ENCODE measurements at places on chromosomes 12 and 14. TPM values are rescaled to one million over a fixed set of nuclear protein-coding genes. Genes with fewer than 3 reads are reported as not detected.

Gene NKX2-1
- not detected for total RNA-seq

Gene MGAT4C
- not detected for total RNA-seq

Gene GUCY2C
- total RNA-seq = not detected

Gene TEX22
- 8.2 TPM for total RNA-seq

Gene LMBR1L
- total RNA-seq = 270 TPM

Gene GPATCH2L
- 61.8 TPM for total RNA-seq

Gene DIO2
- total RNA-seq = not detected
